NCI-H460 (cell line): ENCODE measurements at places on chromosomes 13 and 19. TPM values are rescaled to one million over a fixed set of nuclear protein-coding genes. Genes with fewer than 3 reads are reported as not detected.

DNA sequence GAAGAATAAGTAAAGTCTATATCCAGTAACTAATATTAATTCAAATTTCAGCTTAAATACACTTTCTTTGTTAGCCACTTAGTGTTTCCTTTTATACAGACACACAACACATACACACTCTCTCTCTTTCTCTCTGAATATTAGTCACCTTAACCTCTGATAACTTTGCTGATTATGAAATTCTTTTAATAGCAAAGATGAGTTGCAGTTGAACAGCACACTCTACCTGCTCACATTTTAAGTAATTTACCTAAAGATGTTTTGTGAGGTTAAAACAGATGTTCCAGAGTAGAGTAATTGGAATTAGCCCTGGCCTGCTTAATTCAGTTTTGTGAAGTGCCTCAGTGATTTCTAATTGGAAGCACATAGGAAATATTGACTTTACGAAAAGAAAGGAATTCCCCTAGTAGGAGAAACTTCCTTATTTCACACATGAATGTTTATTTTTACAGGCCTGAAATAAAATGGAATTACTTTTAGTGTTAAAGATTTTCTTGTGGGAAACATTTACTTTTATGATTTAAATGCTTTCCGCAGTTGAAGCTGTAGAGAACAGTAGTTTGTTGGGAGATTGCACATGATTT is 184.3 kb downstream of the MYO16 start:
- no peak for DNase-seq

- DNase-seq = no peak
These were observed 12.7 kb upstream of the PTBP1 start for GRCh38 chr19:784541-784940.

DNA sequence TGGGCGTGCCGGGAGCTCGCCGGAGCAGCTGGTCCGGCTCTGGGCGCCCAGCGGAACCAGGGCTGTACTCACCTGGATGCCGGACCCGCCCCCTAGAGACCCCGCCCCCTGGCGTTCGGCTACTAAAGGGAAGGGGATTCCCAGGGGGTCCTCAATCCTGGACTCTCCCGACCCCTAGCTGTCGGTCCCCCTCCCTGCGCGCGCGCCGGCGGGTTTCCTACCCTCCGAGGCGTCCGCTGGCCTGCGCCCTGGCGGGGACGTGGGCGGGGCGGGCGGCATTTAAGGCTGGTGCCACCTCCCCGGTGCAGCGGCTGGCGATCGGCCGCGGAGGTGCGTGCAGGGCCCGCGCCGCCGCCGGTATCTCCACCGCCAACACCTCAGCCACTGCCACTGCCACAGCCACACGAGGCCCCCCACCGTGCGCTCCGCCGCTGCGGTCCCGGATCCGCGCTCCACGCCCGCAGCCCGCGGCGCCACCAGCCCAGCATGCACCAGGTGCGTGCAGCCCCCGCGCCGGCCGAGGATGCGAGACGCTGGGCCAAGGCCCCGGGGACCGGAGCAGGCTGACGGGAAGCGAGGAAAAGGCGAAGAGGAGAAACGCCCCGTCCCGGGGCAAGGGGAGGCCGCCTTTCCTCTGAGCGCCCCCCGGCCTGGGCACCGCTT is at the start of gene ATP12A:
ATP12A (plus strand) TSS at position 151 of the 663 bp plus-strand sequence; CDS start at position 487, 336 bp downstream.
- no peak for DNase-seq

GRCh38 chr13:54077569-54077968 is 1049.0 kb downstream of the OLFM4 start:
- no peak for DNase-seq

- no peak for DNase-seq
These were observed 5.3 kb downstream of the KANK3 start for GRCh38 chr19:8337728-8338127.

- no peak for DNase-seq
These were observed 9.8 kb downstream of the GJA3 start for GRCh38 chr13:20151016-20151415.

- DNase-seq = no peak
These were observed 15.1 kb upstream of the RNASEH2B start for GRCh38 chr13:50894504-50894903.

DNA sequence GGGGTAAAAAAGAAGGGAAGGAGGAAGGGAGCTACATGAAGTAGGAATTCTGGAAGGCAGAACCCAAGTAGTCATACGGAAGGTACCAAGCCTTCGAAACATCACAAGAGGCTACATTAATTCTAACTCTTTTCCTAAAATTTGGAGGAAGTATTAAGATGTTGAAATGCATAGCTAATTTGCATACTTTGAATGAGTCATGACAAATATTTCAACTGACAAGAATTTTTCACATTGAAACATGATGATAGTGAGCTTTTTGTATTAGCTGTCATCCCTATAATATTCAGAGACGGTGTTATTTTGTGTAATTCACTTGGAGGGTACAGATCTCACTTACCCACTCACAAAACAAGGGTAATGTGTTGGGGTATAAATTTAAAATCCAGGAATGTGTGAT is 9.1 kb upstream of the ACOD1 start:
- no peak for DNase-seq

DNA sequence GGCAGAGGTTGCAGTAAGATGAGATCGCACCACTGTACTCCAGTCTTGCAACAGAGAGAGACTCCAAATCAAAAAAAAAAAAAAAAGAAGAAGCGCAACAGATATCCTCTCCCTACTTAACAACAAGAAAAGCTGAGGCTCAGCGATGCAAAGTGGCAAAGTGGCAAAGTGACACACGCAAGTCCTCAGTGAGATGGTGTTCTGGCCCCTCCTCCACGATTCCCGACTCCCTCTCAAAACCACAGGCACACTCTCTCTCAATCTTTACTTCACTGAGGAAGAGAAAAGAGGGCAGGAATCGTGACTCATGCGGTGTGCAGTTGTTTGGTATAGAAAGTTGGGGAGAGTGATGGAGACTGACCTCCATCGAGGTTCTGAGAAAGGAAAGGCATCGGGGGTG is 12.6 kb downstream of the FFAR2 start:
- no peak for DNase-seq

TTC9B gene
- total RNA-seq = not detected in 2 replicates

A1BG gene
- total RNA-seq = 4.1 and 9.1 TPM in 2 replicates

PCDH17 gene
- total RNA-seq = 0.15 and 0.23 TPM in 2 replicates
